NCI-H187 treated with DMSO at 0.1 percent for 48 hours (cell line): ENCODE measurements at places on chromosomes 3 and 15.

GRCh38 chr3:49171775-49172500 is 540 bp downstream of the KLHDC8B start:
- DNase-seq: no peak

- DNase-seq: no peak
Observed at GRCh38 chr3:178754852-178755510, 218.7 kb downstream of the KCNMB2 start.

DNA sequence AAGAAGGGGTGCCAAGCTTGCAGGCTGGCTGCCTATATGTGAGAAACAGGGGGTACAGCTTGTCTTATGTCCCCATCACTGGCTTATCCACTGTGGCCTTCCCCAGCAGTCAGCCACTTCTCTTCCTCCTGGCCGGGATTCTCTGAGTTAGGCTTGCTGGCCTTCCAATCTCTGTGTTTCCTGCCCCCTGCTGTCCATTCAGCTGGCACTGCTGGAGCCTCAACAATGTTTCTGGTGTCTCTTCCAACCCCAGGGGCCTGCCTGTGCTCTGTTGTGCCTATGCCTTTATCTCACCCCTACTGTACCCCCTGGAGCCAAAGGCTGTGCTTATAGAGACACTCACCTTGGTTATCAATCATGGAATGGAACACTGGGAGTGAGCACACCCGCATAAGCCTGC is 36.5 kb downstream of the ANAPC13 start:
- DNase-seq: no peak

DNA sequence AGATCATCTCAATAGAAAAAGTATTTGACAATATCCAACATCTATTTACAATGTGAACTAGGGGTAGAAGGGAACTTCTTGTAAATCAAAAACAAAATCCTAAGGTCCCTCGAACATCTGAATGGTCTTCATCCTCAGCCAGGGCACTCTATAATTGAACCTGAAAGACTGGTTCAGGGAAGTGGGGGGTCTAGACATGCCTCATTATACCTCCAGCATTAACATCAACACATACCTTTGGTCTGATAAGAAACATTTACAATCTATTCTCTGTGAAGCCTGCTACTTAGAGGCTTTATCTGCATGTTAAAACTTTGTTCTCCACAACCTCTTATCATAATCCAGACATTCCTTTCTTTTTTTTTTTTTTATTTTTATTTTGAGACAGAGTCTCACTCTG is 211.8 kb downstream of the CTNNB1 start:
- no peak for DNase-seq

DNA sequence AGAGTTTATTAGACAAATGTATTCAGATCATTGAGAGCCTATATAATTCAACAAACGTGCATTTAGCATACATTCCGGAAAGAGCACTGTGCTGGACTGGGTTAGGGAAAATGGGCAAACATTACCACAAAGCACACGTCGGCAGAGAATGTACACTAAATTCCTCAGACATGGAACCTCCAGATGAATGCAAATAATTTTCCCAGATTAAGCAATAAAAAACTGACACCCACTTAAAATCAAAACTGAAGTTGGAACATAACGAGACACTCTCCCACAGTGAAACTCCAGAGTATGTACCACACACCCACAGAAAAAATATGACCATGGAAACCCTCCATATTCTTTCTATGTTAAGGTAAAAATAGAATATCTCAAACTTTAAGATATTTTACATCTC is 4.8 kb downstream of the SECISBP2L start:
- no peak for DNase-seq

- no peak for DNase-seq
Observed at GRCh38 chr3:113573728-113574127, 41.4 kb downstream of the SIDT1 start.

GRCh38 chr3:107241217-107241616 is 136.0 kb upstream of the CCDC54 start:
- DNase-seq: no peak

- no peak for DNase-seq
Observed at GRCh38 chr3:85342915-85343314, 384.1 kb downstream of the CADM2 start.

DNA sequence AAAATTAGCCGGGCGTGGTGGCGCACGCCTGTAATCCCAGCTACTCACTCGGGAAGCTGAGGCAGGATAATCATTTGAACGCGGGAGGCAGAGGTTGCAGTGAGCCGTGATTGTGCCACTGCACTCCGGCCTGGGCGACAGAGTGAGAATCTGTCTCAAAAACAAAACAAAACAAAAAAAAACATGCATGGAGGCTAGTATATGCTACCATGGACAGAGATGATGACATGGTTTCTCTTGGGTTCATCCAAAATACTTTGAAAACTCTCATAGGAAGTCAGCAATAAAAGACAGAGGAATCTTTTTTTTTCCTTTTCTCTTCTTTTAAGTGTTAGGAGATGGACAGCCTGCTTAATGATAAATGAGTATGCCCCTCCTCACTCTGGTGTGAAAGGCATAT is 137.7 kb upstream of the MB21D2 start:
- DNase-seq: no peak

DNA sequence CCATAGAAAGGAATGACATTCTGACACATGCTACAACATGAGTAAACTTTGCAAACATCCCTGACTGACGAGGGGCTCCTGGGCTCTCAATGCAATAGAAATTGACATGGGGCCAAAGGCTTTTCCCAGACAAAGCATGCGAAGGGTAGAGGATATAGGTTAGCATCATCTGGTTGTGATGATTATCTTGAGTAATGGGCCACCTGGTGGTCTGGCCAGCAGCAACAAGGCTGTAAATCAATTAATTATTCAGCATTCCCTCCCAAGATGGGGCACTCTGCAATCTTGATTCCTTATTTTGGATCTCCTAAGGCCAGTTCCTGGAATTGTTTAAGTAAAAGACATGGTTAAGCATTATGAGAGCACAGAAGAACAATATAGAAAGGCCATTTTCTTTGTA is 99.2 kb downstream of the AGBL1 start:
- DNase-seq: no peak

GRCh38 chr3:29242296-29242695 is 38.6 kb upstream of the RBMS3 start:
- no peak for DNase-seq

GRCh38 chr3:27484015-27484844 is at the start of gene SLC4A7:
SLC4A7 (minus strand) TSS chr3:27484384; CDS start chr3:27484126, 258 bp downstream.
- DNase-seq: peak; percentile 40

- no peak for DNase-seq
Observed at GRCh38 chr3:31133541-31133940, 239.1 kb upstream of the GADL1 start.

DNA sequence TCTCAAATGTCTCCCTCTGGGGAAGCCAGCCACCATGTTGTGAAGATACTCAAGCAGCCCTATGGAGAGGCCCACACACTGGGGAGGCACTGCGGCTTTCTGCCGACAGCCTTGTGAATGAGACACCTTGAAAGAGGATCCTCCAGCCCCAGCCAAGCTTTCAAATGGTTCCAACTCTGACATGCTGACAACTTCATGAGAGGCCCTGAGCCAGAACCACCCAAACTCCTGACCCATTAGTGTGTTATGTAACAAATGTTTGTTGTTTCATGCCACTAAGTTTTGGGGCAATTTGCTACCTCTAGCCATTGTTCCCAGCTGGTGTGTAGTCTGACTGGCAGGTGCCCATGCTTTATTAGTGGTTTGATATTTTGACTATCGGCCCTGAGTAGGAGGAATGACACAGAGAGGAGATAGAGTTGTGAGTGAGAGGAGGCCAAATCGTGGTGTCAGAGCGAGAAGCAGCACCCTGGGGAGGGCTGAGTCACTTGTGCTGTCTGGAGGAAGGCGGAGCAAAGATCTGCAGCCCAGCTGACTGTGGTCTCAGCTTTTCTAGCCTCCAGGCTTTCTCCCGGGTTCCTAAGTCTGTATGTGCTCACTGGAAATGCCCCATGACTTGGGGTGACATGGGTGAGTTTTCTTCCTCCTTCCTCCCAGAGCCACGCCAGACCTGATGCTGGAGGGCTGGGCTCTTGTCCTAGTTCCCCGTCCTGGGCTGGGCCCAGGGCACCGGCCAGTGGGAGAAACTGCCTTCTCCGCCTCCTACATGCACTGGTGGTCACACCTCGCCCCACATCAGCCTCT is 56.7 kb upstream of the BLM start:
- DNase-seq: no peak

- no peak for DNase-seq
Observed at GRCh38 chr3:163671201-163671600, 1407.1 kb downstream of the SI start.

GRCh38 chr15:27234593-27234992 is 263.6 kb downstream of the GABRG3 start:
- no peak for DNase-seq

DNA sequence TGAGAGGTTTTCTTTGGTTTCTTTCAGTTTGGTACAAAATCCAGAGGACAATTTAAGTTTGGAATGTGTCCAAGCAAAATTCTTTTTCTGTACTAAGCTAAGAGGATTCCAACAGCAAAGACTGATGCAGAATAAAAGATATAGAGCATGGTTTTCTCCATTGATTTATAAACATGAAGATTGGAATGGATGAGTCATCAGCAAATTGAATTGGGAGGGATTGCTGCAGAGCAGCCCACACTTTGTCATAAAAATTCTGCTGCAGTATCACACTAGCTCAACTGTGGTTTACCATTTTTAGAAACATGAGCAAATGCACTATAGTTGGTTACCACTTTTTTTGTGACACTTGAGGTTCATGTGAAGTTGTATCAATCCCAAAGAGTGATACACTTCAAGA is 16.1 kb upstream of the LARP6 start:
- no peak for DNase-seq

GRCh38 chr3:43865351-43865750 is 174.6 kb downstream of the ABHD5 start:
- DNase-seq: no peak

- no peak for DNase-seq
Observed at GRCh38 chr3:72258361-72259141, 473.6 kb upstream of the PROK2 start.
